ENCODE measurements at places on chromosomes 12 and 14. TPM values are rescaled to one million over a fixed set of nuclear protein-coding genes. Genes with fewer than 3 reads are reported as not detected.

Gene KNTC1
- total RNA-seq = 66.6 TPM

Gene AKAP5
- 3.5 TPM for total RNA-seq

Gene C12orf50
- not detected for total RNA-seq

Gene SMCO2
- 0.80 TPM for total RNA-seq

Gene SIX1
- total RNA-seq = 0.46 TPM

Gene MYF6
- total RNA-seq = not detected

DNA sequence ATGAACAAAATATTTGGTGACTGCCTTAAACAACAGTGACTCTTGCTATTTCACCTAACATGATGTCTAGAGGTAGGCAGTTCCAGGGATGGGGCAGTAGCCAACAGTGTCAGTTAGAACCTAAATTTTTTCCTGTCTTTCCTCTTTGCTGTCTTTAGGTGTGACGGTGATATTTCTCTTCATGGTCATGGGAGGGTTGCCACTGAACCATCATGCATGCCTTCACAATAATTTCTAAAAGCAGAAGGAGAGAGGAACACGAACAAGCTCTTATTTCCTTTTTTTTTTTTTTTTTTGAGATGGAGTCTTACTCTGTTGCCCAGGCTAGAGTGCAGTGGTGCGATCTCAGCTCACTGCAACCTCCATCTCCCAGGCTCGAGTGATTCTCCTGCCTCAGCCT is 2.4 kb downstream of the CCDC63 start:
- H3K27ac ChIP-seq = no peak overlapping the region
- H3K4me3 ChIP-seq = no peak overlapping the region
- no peak for DNase-seq

DNA sequence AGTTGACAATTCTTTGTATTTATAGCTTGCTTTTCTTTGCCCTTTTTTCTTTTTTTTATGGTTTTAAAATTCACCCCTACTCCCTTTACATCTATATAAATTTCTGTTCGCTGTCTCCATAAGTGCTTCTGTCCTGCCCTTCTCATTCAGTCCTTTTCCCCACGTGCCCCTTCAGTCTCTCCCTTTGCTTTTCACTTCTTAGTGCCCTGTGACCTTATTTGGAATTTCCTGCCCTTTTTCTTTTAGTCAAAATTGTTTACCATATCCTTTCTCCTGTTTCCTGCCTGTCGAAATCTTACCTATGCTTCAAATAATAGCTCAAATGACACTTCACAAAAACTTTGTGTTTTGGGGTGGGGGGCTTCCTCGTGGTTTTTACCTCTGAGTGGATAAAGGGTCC is 6.0 kb downstream of the TMX1 start:
- H3K4me3 ChIP-seq = no peak overlapping the region
- no peak overlapping the region for H3K27ac ChIP-seq
- peaks cover 44% of the 10 kb centered on the region for H3K36me3 ChIP-seq
- H3K4me1 ChIP-seq = peaks cover 11% of the 10 kb centered on the region
- no peak for DNase-seq

GRCh38 chr14:30756594-30756993 is 117.8 kb upstream of the COCH start:
- H3K4me3 ChIP-seq = no peak overlapping the region
- H3K27ac ChIP-seq = no peak overlapping the region
- no peak for DNase-seq
- no peaks in the 10 kb centered on the region for H3K27me3 ChIP-seq

- no peaks in the 10 kb centered on the region for H3K27me3 ChIP-seq
- no peak for DNase-seq
- H3K4me3 ChIP-seq = no peak overlapping the region
- H3K4me1 ChIP-seq = peaks cover 3% of the 10 kb centered on the region
Observed at GRCh38 chr12:105748806-105749600, 389.8 kb downstream of the NUAK1 start.

- no peak overlapping the region for H3K4me3 ChIP-seq
- no peak for DNase-seq
- no peak overlapping the region for H3K27ac ChIP-seq
- no peaks in the 10 kb centered on the region for H3K4me1 ChIP-seq
Observed at GRCh38 chr12:22797701-22798100, 172.7 kb downstream of the ETNK1 start.

DNA sequence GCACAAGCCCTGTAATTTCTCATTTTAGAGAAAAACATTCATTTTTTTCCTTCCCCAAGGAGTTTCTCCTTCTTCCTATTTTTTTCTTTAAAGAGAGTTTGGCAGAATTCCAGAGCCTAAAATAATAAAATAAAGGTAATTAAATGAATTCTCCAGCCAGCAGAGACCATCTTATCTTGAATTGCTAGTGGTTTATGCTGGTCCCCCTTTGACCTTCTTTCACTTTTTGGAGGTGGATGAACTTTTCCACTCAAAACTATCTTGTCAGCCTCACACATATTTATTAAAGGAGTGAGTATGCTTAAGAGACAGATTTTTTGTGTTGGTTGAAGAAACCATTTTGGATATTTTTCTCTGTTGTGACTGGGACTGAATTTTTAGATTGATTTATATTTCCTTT is 47.6 kb downstream of the ADIPOR2 start:
- no peak overlapping the region for H3K4me3 ChIP-seq
- no peaks in the 10 kb centered on the region for H3K36me3 ChIP-seq
- no peak for DNase-seq
- peaks cover 7% of the 10 kb centered on the region for H3K4me1 ChIP-seq
- H3K27me3 ChIP-seq = no peaks in the 10 kb centered on the region

DNA sequence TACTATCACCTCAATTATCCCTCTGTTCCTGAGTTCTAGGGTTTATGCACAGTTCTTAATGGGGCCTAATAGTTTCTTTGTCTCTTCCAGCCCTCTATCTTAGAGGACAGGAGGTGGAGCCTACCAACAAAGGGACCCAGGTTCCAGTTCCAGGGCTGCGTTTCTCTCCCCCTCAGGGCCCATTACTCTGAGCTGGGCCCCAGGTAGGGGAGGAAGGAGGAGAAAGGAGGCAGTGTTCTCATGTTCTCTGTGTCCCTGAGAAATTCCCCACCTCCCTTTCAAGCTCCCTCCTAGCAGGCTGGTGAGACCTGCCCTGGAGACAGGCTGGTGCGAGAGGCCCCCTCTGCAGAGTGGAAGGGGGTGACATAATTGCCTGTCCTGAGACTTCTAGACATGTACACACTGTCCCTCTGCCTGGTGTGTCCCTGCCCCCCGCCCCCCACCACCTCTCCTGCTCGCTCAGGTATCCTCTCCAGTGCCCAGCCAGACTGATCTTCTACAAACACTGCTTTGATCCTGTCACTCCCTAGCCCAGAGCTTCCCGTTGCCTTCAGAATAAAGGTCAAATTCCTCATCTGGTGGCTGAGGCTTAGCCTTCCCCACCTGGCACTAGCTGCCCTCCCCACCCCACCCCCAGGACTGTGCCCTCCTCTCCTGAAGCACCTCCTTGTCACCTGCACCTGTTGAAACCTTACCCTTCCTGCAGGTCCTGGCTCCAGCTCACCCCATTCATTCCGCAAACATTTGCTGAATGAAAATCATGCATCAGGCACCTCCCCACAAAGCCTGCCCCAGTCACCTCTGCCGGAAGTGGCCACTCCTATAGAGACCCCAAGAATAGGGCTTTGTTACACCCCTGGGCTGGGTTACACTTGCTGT is 21.1 kb upstream of the KRT8 start:
- H3K4me3 ChIP-seq = no peak overlapping the region
- no peaks in the 10 kb centered on the region for H3K36me3 ChIP-seq
- H3K27me3 ChIP-seq = no peaks in the 10 kb centered on the region
- peaks cover 7% of the 10 kb centered on the region for H3K4me1 ChIP-seq

DNA sequence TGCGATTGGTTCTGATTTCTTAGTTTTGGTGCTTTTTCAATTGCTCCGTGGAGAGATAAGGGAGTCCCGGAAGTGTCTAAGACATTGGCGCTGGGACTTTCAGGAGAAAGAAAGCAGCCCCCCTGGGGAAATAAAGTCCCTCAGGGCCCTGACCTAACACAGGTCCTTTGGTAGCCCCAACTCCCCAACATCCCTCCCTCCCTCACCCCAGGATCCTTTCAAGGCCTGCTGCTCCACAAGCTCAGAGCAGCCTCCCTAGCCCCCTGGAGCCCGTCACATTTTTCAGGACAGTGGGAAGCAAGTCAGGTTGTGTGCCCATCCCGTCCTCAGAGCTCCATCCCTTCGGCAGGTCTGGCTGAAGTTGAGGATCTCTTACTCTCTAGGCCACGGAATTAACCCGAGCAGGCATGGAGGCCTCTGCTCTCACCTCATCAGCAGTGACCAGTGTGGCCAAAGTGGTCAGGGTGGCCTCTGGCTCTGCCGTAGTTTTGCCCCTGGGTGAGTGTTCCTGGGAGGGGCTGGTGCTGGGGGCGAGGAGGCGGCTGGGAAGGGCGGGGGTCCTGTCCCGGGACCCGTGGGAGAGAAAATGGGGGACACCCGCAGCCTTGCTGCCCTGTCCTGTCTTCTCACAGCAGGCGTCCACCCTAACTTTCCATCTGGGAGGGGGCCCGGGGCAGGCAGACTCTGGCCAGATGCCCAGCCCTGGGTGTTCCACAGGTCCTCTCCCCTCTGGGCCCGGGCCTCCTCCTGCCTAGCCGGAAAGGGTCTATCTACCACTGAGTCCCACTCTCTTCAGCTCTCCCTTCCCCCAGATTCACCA is 950 bp downstream of the IFI27 start:
- H3K27me3 ChIP-seq = no peaks in the 10 kb centered on the region
- no peak for DNase-seq
- H3K4me3 ChIP-seq = no peak overlapping the region
- no peaks in the 10 kb centered on the region for H3K4me1 ChIP-seq

DNA sequence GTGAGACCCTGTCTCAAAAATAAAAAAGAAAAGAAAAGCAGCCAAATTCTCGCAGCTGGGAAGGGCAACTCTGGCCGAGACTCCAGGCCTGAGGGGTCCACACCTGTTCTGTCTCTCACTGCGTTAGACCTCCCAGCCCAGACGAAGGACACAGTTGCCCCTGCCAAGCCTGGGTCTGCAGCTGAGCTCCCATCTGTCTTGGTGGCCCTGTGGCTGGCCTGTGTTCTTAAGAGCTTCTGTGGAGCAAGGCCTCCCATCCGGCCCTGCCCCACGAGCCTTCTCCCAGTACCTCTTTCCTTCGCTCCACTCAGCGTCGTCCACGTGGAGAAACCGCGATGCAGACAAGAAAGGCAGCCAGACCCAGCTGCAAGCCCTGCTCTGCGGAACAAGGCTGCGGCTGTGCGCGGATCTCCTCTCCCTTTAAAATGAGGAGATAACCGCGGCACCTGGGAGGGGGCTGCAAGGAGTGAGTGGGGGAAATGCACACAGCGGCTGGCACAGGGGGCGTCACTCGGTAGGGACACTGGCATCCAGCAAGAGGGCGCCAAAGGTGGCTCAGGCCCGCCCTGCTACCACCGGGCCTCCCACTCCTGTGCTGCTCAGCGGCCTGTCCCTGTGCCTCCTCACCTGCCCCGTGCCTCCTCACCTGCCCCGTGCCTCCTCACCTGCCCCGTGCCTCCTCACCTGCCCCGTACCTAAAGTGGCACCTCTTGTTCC is 42.4 kb downstream of the LRRC74A start:
- H3K27me3 ChIP-seq = no peaks in the 10 kb centered on the region
- no peak for DNase-seq
- H3K27ac ChIP-seq = no peak overlapping the region
- H3K36me3 ChIP-seq = no peaks in the 10 kb centered on the region

GRCh38 chr14:100585448-100586152 is 1.6 kb downstream of the BEGAIN start:
- H3K27ac ChIP-seq = no peak overlapping the region
- peaks cover 37% of the 10 kb centered on the region for H3K27me3 ChIP-seq
- no peaks in the 10 kb centered on the region for H3K36me3 ChIP-seq
- no peak overlapping the region for H3K4me3 ChIP-seq
- no peaks in the 10 kb centered on the region for H3K4me1 ChIP-seq

DNA sequence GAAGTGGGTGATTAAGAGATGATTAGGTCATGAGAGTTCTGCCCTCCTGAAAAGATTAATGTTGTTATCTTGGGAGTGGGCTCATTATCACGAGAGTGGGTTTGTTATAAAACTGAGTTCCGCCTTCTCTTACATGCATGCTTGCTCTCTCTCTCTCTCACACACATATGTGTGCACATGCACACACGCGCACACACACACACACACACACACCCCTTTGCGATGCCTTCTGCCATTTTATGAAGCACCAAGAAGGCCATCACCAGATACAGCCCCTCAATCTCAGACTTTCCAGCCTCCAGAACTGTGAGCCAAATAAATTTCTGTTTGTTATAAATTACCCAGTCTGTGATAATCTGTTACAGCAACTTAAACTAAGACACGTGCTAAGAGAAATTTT is 5.7 kb upstream of the SLC41A2 start:
- no peak for DNase-seq
- no peaks in the 10 kb centered on the region for H3K27me3 ChIP-seq
- H3K4me3 ChIP-seq = no peak overlapping the region
- no peak overlapping the region for H3K27ac ChIP-seq
- no peaks in the 10 kb centered on the region for H3K4me1 ChIP-seq

DNA sequence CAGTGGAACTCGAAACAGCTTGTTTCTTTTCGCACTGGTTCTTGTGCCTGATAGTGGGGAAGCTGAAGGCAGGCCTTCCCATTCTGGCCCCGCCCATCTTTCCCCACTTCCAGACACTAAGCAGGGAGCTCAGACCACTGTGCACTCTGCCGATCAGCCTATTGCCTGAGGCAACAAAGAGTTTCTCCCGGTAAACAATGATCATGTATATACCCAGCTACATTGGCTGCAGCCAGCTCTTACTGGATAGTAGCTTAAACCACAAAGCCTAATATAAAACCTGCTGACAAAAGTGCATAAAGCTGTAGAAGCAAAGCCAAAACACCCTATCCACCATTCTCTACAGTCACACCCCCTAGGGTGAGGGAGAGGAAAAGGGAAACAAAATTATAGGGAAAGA is 24.7 kb upstream of the GLIPR1 start:
- H3K36me3 ChIP-seq = no peaks in the 10 kb centered on the region
- no peak overlapping the region for H3K4me3 ChIP-seq
- no peak for DNase-seq
- no peaks in the 10 kb centered on the region for H3K4me1 ChIP-seq

GRCh38 chr12:80684077-80684495 is 23.3 kb upstream of the MYF6 start:
- H3K27ac ChIP-seq = peak overlapping the region; percentile 60
- peak overlapping the region; percentile 7 for H3K4me3 ChIP-seq
- peaks cover 4% of the 10 kb centered on the region for H3K4me1 ChIP-seq
- no peaks in the 10 kb centered on the region for H3K27me3 ChIP-seq
- H3K36me3 ChIP-seq = no peaks in the 10 kb centered on the region
- no peak for DNase-seq

DNA sequence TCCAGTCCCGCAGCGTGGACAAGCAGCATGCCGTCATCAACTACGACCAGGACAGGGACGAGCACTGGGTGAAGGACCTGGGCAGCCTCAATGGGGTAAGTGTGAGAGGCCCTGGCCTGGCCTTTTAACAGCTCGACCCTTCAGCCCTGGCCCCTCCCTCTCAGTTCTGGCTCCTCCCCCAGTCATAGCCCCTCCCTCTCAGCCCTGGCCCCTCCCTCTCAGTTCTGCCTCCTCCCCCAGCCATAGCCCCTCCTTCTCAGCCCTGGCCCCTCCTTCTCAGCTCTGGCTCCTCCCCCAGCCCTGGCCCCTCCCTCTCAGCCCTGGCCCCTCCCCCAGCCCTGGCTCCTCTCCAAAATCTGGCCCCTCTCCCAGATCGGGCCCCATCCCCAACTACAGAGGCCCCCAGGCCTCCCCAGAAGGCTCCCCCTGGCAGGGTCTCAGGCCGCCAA is 11.2 kb downstream of the CEP170B start:
- peak; percentile 31 for DNase-seq
- no peaks in the 10 kb centered on the region for H3K36me3 ChIP-seq
- H3K4me1 ChIP-seq = peaks cover 24% of the 10 kb centered on the region

- no peaks in the 10 kb centered on the region for H3K36me3 ChIP-seq
- no peak overlapping the region for H3K4me3 ChIP-seq
- DNase-seq = no peak
Observed at GRCh38 chr12:65464930-65465329, 186.4 kb downstream of the MSRB3 start.

GRCh38 chr14:94157197-94157596 is 16.9 kb upstream of the PPP4R4 start:
- H3K4me1 ChIP-seq = no peaks in the 10 kb centered on the region
- H3K27ac ChIP-seq = no peak overlapping the region
- H3K27me3 ChIP-seq = no peaks in the 10 kb centered on the region
- H3K4me3 ChIP-seq = no peak overlapping the region
